ENCODE measurements at places on chromosomes 12 and 14.

GRCh38 chr12:101969-102878 lies 35.7 kb downstream of the IQSEC3 start:
- no peak for DNase-seq

DNA sequence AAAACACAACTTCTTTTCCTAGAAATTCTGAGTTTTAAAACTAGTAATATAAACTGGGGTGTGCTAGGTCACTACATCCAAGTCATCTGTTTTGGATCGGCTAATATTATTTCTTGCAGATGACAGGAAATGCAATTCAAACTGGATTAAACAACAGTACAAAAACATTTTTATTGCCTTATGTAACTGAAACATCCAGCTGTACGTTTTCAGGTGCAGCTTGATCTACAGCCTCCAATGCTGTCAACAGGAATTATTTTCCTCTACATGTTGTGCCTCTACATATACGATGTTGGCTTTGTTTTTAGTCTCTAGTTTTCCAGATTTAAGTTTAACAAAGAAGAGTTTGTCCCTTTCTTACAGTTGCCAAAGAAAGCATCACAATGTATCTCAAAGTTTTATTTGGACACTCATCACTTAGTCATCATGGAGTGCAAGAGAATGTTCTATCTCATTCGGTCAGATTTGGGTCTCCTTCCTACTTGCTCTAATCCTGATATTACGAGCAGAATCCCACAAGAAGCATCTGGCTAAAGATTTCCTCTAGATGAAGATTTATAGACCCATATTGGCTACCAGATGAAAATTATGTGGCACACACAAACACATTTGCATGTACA lies 326.7 kb downstream of the SLC6A15 start:
- no peak for DNase-seq

DNA sequence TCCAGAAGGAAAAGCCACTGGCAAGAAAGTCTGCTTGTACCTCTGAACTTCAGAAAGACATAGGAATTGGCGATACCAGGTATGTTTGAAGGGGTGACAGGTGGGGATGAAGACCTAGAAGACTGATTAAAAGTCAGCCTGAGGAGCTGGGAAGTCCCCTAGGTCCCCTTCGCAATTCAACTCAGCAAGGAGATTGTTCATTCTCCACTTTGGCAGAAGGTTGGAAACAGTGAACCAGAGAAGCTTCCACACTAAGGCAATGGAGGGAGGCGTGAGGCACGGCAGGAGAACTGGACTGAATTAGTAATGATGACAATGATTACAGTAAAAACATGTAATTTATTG lies 240.3 kb upstream of the TMPO start:
- no peak for DNase-seq

- no peak for DNase-seq
Observed at GRCh38 chr12:94190623-94191022, 42.2 kb downstream of the PLXNC1 start.

DNA sequence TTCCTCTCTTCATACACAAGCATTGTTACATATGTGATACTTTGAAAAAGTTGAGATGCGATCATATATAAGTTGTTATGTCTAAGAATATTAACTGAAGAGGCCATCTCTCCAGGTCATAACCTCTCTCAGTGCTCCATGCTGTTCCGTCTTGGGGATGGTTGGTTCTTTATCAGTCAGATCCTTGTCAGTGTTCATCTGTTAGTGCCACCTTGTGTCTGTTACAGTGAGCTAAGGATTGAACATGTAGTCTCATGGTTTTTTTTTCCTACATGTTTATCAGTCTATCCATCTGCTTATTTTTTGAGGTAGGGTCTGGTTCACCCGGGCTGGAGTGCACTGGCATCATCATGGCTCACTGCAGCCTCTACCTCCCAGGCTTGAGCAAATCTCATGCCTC lies 30.5 kb downstream of the EP400 start:
- no peak for DNase-seq

DNA sequence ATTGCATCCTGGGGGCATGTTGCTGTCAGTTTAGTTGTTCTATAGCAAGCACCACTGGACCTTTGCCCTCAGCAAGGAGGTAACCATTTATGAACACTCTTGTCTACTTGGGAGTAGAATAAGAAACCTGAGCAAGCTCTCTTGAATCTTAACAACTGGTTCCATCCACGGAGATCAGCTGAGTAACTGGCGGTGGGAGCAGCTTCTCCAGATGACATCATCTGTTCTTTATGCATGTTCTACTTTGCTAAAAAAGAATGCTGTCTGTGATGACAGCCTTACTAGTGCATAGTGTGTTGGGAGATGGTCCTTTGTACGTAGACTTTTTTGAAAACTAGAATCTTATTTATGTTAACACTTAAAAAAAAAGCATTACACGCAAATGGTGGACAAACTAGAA lies 17.7 kb downstream of the SLC4A8 start:
- DNase-seq = no peak

- DNase-seq = no peak
Observed at GRCh38 chr12:19971361-19972280, 396.7 kb upstream of the PDE3A start.

DNA sequence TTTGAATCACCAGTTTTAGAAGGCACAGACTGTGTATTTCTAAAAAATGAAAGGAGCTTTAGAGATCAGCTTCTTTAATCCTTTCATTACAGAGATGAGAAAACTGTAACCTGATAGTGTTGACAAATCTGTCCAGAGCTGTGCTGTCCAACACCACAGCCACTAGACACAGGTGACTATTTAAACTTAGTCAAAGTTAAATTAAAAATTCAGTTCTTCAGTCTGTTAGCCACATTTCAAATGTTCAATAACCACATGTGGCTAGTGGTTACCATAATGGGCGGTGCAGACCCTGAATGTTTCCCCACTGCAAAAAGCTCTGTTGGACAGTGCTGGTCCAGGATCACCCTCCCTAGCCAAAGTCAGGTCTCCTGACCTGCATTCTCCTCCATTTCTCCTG lies 21.6 kb downstream of the DAD1 start:
- no peak for DNase-seq

DNA sequence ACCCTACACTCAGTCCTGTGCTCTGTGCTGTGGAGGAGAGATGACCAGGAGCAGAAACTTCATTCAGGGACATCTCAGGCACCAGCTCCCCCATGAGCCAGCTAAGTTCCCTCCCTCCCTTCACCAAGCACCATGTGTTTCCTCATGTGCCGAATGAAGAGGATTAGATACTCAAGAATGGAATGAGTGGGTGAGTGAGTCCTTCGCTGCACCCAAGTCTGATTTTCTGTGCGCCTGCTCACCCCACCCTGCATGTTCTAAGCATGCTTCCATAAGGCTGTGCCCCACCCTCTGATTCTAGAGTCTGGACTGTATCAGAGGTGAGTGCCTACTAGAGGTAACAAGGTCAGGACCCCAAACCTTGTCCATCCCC lies 12.1 kb downstream of the SERPINA5 start:
- no peak for DNase-seq

DNA sequence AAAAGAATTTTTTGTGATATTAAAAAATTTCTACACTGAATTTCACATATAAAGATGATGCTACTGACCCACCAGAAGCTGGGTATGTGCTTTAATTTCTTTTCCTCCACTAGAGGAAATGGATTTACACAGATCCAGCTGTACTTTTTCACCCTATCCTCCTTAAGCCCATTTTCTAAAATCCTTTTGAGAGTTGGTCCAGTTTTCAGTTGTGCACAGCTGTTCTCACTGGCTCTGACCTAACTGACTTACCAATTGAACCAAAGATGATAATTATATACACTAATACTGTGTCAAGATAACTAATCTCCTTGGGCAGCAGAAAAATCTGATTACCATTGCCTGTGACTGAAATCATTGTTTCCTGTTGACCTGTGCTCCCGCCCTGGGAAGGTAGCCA lies 108.5 kb downstream of the ZFC3H1 start:
- no peak for DNase-seq

- DNase-seq = no peak
Observed at GRCh38 chr12:56676851-56677580, 11.1 kb downstream of the PTGES3 start.

DNA sequence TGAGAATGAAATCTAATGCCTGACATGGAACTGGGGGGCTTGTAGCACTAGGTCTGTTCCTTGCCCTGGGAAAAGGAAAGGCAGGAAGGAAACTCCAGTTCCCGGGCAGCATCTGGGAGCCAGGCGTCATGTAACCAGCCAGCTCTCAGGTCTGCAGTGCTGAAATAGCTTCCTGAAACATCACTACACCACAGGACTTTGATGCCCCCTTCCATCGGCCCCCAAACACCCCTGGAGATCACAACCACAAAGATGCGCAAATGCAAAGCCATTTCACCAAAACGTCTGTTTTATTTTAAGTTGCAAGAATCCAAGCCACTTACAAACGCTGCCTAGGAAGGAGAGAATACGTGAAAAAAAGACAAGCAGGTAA lies 40.9 kb downstream of the KCTD10 start:
- DNase-seq = no peak

DNA sequence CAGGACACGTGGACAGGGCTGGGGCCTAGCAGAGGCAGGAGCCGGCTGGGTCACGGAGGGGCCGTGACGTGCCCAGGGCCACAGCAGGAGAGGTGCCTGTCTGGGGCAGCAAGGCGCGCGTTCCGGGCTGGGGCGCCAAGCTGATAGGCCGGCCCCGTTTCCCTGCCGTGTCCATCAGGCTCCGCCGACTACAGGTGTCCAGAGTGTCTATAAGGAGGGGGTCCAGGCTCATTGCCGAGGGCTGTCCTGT lies 18.5 kb downstream of the FBRSL1 start:
- no peak for DNase-seq

DNA sequence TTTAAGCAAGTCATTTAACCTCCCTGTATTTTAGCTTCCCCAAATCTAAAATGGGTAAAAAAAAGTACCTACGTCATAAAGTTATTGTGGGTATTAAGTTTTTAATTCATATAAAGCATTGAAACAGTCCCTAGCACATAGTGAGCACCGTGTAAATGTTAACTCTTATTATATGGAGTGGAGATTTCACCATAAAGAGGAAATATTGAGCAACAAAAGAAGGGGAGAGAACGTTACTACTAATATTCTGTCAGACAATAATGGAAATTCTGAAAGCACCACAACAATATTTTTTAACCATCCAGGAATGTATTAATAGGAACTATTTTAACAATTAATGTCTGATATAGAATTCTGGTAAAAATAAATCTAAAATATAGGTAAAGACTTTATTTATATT lies 7.8 kb upstream of the CD163L1 start:
- DNase-seq = no peak

- DNase-seq = no peak
Observed at GRCh38 chr14:20440465-20440864, 4.5 kb upstream of the KLHL33 start.

DNA sequence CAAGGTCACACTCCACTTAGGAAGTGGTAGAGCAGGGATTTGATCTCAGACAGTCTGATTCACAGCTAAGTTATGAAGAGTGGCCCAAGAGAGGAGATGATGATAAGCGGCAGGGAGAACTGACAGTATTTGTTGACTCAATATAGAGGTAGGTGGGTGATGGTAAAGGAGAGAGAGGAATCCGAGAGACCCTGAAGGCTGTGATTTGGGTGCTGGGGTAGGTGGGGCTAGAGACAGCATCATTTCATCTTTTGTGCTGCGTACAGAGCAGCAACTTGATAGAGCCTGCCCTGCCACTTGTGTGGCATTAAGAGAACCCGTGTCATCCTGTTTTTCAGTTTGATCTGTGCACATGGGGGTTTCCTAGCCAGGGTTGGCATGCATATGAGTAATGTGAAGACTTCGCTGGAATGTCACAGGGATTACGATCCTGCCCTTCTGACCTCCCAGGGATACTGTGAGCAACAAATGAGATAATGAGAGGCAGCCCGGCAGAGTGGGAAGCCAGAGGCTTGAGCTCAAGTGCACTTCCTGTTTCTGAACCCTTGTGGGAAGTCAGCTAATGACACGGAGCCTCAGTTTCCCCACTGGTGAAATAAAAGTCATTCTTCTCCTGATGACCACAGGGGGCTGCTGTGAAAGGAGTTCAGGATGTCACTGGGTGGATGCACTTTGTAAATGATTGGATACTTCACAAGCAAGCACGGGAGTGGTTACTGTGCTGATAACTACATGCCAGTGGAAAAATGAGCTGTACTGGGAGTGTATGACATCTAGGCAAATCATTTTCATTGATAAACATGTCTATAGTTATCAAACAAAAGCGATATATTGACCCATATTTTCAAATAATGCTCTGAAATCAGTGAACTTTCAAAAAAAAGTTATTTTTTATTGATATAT lies 59.5 kb upstream of the IGF1 start:
- DNase-seq = no peak

GRCh38 chr14:104843006-104843405 lies 22.1 kb upstream of the CEP170B start:
- DNase-seq = no peak

GRCh38 chr14:101584055-101584859 lies 23.0 kb downstream of the DIO3 start:
- DNase-seq = no peak

GRCh38 chr12:121239351-121240061 lies 29.6 kb downstream of the P2RX4 start:
- DNase-seq = no peak

DNA sequence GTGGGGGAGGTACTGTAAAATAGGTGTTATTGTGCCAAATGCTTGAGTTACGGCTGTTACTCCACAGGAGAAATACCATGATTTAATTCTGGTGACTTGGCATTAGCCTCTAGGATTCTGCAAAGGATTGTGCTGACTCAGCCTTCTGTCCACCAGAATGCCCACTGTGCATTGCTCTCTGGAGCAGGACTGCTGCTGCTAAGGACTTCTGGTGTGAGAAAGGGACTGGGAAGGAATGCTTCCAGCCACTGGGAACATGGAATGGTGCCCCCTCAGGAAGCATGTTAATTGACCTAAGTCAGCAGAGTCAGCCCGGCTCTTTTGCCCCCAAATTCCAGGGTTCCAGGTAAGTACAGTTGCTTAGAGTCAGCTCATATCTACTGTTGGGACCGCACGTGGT lies 32.9 kb downstream of the ZFHX2 start:
- no peak for DNase-seq

GRCh38 chr14:79544698-79545070 lies 666.6 kb downstream of the DIO2 start:
- DNase-seq = no peak

DNA sequence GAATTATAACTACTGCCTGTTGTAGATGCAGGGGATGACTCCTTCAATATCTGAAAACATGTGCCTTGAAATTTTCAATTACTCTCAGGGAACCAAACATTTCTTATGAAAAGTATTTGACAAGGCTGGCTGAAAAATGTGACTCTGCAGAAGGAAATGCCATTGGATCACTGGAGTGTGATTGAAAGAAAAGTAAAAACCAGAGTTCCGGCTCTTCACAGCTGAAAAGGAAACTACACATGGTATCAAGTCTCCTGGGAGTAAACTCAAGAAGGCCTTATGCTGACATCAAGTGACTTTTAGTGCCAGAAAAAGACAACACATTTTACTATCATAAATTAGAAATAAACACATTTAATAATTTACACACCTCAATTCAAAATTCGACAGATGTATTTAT lies 693.0 kb downstream of the LRFN5 start:
- DNase-seq = no peak

DNA sequence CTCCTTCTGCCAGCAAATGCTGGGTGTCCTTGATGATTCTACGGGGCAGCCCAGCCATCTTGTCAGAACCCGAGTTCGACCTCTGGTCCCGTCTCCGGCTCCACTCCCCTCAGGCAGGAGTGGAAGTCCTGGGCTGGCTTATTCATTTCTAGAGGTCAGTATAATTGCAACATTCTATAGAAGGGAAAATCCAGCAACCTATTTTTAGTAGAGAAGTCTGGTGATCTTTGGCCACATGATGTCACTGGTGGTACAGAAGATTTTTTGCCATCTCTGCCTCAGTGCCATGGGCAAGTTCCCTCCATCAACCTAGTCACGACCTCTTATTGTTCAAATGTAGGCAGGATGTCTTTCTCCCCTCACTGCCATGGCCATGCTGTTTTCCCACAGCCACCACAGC lies 22.4 kb downstream of the OR10G2 start:
- no peak for DNase-seq

- DNase-seq = no peak
Observed at GRCh38 chr14:90579088-90579487, 182.3 kb downstream of the CALM1 start.

Measured in activated T-cell treated with anti-CD3 and anti-CD28 coated beads for 1 hour (primary cell).